ENCODE measurements at places on chromosomes 3 and 15.

GRCh38 chr3:197364410-197365071 is 66.1 kb upstream of the DLG1 start:
- DNase-seq: no peak

DNA sequence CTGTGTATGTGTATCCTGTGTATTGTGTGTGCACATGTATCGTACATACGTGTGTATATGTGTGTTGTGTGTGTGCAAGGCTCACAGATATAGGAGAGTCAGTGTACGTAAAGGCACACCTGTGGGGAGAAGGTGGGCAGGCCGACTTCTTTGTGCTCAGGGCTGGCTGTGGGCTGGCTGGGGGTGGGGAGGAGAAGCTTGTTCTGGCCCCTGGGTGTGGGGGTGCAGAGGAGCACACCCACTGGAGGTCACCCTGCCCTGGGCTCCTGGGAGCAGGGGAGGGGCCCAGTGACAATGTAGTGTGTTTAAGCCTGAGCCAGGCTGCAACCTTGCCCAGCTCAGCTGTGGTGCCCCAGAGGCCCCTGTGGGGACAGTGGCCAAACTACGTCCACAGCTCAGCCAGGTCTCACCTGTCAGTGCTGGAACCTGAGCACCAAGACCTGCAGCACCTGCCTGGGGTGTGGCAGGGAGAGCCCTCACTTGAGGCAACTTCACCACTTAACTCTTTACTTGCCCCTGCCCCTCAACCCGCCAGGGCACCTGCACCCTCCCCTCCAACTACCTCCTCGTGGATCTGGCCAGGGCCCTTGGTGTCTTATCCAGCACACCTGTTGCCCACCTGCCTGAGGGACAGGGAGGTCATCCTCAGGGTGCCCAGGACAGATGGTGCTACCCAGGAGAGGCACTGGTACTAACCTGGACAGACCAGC is 2.6 kb upstream of the HHATL start:
- DNase-seq: no peak

DNA sequence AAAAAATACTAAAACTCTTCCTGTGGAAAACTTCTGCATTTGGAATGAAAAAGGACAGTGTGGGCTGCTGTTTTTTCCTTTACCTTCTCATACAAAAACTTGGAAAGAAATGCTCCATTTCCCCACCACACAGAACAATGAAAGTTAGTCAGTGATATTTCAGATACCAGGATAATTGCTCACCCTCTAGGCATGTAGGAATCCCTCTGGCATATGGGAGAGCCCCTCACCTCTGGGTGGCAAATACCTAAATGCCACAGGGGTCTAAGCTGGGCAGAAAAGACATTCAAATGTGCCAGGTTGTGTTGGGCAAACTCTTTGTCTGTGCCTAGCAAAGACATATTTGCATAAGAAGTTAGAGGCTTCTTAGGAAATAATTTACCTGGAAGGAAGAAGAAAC is 560.3 kb upstream of the NR2F2 start:
- peak; percentile 31 for DNase-seq

- DNase-seq: no peak
Measured at GRCh38 chr3:77186319-77186718, 146.4 kb downstream of the ROBO2 start.

GRCh38 chr3:102511639-102512038 is 76.8 kb downstream of the ZPLD1 start:
- no peak for DNase-seq

GRCh38 chr3:28287046-28287445 is 45.6 kb downstream of the CMC1 start:
- DNase-seq: no peak

- peak; percentile 4 for DNase-seq
Measured at GRCh38 chr3:160885791-160886286, 129.8 kb downstream of the PPM1L start.

GRCh38 chr3:119259821-119260220 is 19.1 kb upstream of the B4GALT4 start:
- DNase-seq: no peak

DNA sequence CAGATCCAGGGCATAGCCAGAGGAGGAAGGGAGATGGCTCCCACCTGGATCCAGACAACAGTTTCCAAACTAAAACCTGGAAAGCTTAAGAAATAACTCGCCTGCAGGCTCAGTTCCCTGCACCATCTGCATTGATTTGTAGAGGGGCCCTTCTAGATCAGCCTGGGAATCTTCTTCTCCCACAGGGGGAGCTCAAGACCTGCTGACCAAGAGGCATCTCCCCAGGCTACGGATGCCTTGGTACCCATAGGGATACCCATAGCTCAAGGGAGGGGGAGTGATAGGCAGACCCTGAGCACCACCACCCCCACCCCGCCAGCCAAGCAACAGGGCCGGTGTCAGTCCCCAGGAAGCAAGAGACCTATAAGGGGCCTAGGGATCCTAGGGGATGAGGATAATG is 28.0 kb upstream of the DCLK3 start:
- DNase-seq: no peak

- DNase-seq: peak; percentile 43
Measured at GRCh38 chr3:110383356-110383755, 688.3 kb upstream of the NECTIN3 start.

GRCh38 chr3:105608623-105609022 is 241.9 kb downstream of the ALCAM start:
- no peak for DNase-seq

DNA sequence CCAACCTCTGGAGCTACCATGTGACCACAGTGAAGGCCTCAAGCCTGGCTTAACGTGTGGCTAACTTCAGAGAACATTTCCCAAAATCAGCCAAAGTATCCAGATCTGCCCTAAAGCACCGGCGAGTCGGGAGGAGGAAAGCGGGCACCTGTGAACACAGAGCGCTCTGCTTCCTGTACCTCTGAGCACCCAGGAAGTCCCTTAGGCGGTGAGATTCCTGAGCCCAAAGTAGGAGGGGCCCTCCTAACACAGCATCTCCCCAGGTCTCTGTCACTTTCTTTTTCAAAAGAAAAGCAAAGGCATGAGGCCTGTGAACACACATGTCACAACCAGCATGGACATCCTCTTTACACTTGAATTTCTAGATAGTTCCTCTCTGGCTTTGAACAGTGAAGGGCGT is 944 bp upstream of the EIF4E3 start:
- no peak for DNase-seq

DNA sequence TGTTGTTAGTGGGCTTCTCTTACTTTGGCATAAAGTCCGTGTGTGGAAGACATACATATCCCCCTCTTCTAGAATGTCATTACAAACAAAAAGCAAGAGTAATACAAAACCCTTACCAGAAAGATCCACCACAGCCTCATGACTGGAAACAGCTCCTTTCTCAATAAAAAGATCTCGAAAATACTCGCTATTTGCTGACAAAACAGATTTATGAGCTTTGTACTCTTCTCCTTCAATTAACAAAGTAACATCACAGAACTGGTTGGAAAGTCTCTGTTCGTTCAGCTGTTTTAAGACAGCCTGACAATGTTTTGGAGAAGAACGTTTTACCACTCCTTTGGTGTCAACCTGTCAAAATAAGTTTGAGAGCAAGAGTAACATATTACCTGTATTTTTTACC is 5.9 kb downstream of the ZBTB11 start:
- DNase-seq: no peak

DNA sequence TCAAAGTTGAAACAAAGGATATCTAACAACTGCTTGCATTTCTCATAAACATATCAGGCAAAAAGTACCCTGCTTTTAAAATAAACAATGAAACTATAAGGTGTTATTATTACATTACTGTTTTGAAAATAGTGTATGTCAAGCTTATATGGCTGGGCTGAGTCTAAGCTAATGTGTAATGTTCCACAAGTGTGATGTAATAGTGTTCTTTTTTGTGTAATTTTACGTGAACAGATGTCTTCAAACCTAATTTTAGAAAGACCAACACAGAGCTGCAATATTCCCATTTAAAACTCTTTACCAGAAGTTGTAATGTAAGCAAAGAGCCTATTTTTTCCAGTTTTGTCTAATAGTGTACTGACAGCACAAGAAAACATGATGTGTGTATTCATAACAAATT is 34.0 kb downstream of the MINDY2 start:
- DNase-seq: peak; percentile 64

- DNase-seq: no peak
Measured at GRCh38 chr15:27538325-27538724, 560.8 kb downstream of the OCA2 start.

DNA sequence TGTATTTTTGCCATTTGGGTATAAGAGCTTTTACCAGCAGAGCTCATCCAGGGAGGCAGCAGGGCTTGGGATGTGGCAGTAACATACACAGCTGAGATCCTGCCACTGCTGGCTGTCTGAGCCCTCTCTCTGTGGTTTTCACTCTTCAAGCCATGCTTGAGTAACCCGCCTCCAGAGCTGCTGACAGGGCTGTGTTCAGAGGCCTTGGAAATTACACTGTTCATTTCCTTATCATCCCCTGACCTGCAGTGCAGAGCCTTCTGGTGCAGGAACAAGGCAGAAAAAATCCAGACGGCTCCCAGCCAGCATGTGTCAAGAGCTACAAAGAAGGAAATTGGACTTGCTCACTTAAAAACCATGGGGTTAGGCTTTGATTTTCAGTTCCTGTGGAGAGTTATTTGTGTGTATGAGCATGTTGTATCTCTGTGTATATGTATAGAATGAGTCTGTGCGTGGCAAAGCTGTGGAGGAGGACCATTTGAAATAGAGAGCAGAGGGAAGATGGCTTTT is 47.0 kb downstream of the ZNF609 start:
- DNase-seq: peak; percentile 69

DNA sequence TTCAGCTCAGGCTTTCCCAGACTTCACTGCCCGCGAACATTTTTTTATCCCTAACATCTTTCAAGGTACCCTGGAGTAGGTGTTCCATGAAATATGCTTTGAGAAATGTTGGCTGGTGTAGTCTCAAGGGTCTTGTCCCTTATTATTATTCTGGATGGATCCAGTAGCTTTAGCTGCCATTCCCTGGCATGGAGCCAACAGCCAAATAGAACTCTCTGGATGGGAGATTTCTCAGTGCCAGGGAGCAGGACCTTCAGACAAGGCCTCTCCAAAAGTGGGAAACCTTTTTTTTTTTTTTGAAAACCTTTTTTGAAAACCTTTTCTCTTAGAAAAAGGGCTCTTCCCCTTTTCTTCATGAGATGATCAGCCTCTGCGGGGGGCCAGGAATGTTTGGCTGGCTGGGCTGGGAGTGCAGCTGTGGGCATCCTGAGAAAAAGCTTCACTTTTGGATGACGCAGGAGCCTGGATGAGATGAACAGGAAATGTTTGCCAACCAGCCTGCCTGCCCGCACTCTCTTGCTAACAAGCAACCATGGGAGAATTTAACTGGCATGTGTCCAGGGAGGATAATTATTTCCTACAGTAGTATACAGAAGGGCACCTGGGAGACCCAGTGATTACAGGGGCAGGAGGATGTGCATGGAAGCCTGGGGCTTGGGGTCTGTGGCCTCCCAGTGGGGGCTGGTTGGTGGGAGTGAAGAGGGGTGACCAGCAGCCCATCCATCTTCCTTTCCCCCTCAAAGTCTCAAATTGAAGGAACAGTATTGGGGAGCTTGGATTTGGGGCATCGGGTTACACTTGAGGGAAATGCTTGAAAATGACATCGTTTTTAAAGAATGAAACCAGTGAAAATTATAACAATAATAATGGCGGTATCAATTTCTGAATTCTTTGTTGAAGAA is 109.1 kb upstream of the LRIG1 start:
- DNase-seq: peak; percentile 15

DNA sequence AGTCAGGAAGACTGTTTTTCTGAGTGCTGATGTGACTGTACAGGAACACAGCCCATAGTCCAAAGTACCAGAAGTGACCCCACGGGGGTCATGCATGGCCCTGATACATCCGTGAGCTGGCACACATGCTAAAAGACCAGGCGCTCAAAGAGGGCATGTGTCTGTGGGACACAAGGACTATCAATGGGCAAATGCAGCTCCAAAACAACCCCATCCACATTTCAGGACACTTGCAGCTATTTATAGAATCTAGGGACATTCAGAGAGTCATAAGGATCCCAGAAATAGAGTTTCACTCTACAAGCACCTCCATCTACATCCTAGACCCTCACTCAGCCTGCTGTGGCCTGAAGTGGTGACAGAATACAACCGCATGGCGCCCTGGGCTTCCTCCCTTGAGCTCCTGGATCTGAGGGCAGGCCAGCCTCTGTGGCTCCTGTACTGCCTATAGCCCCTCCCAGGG is 17.0 kb downstream of the SLC25A20 start:
- no peak for DNase-seq

DNA sequence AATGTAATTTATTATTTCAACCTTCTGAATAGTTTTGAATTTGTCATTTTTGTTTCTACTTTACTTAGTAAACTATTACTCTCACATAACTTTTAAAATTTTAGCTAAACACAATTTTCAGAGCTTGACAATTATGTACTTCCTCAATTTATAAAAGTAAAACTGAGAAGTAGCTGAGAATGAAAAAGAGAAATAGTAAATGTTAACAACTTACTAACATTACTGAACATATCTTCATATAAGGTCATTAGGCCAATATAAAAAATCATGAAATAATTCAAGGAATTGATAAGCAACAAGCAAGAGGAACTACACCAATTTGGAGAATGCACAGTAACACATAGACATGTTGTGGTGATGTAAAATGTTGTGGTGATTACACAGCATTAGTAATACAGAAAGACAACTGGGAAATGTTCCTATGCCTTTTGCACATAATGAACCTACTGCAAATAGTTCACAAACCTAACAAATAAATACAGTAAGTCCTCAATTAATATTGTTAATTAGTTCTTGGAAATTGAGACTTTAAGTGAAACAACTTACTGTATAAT is 137.9 kb downstream of the CBLB start:
- DNase-seq: no peak

DNA sequence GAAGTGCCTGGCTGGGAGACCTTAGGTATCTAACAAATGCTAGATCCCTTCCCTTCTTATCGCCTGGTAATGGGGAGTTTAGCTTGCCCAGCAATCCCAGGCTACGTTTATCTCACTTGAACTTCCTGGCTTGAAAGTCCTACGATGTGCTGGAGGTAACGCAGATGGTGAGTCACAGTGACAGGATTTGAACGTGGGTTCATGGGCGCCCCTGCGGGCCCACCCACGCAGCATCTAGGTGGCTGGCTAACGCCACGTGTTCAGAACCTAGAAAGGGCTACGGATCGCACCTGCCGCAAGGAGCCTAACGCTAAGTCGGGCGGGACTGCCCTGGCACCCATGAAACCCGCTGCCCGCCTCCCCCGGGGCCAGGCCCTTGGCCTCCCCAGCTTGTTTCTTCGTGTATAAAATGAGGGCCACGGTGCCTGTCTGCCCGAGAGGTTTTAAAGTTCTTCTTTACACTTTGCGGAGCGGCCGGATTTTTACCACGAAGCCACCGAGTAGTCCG is 600 bp upstream of the USP3 start:
- DNase-seq: peak; percentile 72

GRCh38 chr3:190074817-190075216 is 45.9 kb downstream of the P3H2 start:
- DNase-seq: no peak

Data from adipocyte (in vitro differentiated cells).